Activated CD4-positive, alpha-beta T cell treated with anti-CD3 and anti-CD28 coated beads, Interleukin-2, amount 50 U/mL, for 4 hours (primary cell): ENCODE measurements at places on chromosomes 7 and 10.

GRCh38 chr10:124394583-124394982 is 24.1 kb downstream of the OAT start:
- no peak for DNase-seq

- DNase-seq, result no peak
These were observed 127.1 kb downstream of the KMT2E start for GRCh38 chr7:105141068-105141467.

DNA sequence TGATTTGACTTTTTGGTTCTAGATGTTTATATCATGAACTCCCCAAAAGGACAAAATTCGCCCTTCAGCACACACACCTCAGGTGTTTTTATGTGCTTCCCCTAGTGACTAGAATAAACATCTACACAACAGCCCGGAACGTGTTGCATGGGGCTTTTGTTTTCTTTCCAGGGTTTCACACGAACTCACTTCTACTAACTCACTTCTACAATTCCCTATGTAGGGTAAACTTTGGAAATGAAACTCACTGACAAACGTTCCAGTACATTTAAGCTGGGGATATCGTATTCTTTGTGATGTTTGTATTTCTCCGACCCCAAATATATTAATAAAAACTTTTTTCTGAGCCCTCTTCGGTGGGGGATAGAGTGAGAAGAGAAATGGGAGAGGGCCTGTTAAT is 1.4 kb downstream of the TRA2A start:
- DNase-seq, result peak; percentile 10

GRCh38 chr7:135121868-135122267 is 26.0 kb upstream of the TMEM140 start:
- DNase-seq, result no peak

DNA sequence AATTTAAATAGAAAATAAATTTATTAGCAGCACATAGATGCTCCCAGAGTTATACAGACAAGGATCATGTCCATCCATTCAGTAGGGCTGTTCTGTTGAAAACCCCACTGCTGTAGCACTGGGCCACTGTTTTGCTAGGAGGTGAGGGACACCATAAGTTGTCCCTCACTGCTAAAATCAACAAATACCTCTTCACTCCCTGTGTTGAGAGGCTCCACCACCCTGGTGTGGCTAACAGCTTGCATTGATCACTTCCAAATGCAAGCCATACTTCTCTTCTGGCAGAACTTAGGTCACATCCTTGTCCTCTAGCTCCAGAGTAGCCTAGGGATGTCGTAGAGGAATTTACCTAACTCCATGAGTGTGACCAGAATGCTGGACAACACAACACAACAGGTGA is 55.4 kb downstream of the MDFIC start:
- DNase-seq, result no peak

GRCh38 chr7:120876922-120877321 is 19.0 kb upstream of the TSPAN12 start:
- no peak for DNase-seq

GRCh38 chr7:1754345-1754908 is 84.3 kb downstream of the ELFN1 start:
- no peak for DNase-seq
